ENCODE measurements at places on chromosomes 5 and 9.

DNA sequence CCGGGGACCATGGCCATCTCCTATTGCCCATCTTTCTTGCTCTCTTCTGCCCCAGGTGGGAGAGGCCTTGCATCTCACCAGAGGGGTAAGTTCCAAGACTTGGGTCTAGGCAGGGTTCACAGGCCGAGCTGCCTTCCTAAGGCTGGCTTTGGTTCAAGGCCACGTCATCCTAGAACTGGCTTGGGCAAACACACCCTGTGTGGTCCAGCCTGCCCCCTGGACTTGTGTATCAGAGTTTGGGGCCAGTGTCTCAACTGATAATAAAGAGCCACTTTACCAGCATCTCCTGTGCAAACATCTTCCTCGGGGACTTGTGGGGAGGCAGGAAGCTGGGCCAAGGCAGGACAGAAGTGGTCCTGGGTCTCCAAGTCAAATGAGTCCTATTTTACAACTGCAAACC, 17.8 kb downstream of the BOD1 start:
- no peak for DNase-seq

- no peak for DNase-seq
Measured at GRCh38 chr9:13459071-13459470, 179.6 kb upstream of the MPDZ start.

GRCh38 chr5:36575361-36575781, 31.0 kb upstream of the SLC1A3 start:
- DNase-seq: no peak

DNA sequence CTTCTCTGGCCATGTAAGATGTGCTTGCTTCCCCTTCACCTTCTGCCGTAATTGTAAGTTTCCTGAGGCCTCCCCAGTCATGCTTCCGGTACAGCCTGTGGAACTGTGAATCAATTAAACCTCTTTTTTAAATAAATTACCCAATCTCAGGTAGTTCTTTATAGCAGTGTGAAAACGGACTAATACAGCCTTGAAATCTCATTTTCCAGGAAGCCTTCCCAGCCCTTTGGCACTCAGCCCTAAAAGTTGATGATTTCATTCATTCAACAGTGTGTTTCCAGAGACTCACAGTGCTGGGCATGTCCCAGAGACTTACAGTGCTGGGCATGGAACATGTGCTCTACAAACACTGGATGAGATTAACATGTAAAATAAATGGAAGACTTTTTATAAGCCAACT, 135.8 kb downstream of the DCP2 start:
- no peak for DNase-seq

DNA sequence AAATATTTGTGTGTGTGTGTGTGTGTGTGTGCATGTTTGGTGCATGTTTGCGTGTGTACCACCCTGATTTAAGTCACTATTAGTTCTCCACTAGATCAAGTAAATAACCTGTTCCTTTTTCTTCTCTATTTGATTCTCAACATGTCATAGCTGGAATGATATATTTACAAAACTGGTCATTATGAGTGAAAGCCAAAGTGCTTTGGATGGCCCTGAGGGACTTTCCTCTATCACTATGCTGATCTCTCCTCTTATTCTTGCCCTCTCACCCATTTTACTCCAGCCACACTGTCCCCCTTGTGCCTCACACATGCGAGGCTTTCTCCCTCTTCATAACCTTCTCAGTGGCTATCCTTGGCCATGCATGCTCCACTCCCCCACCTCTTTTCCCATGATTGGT, 144.6 kb upstream of the NMUR2 start:
- no peak for DNase-seq

- no peak for DNase-seq
Measured at GRCh38 chr9:95497772-95498171, 19.0 kb downstream of the PTCH1 start.

Data from ureter (tissue), 1 donor.